ENCODE measurements at places on chromosomes 7 and 10. TPM values are rescaled to one million over a fixed set of nuclear protein-coding genes. Genes with fewer than 3 reads are reported as not detected.

Gene MYOZ1
- 2.2 TPM for total RNA-seq

DNA sequence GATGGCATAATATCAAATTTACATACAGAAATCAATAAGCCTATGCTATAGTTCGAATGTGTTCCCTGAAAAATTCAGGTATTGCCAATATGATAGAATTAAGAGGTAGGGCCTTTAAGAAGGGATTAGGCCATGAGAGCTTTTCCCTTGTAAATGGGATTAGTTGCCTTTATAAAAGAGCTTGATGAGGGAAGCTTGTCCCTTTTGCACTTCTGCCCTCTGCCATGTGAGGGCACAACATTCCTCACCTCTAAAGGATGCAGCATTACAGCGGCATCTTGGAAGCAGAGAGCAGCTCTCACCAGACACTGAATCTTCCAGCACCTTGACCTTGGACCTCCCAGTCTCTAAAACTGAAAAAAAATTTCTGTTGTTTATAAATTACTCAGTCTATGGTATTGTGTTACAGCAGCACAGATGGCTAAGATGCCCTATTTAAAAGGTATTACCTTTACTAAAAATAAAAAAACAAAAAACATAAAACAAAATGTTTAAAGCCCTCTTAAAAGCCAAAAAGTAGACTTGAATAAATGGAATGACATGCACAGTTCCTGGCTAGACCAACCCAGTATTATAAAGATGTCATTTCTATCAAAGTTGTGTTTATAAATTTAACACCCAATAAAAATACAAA, 909.6 kb downstream of the REEP3 start:
- no peak for DNase-seq

- no peak for DNase-seq
Observed at GRCh38 chr10:128280271-128280670, 154.0 kb upstream of the MKI67 start.

DNA sequence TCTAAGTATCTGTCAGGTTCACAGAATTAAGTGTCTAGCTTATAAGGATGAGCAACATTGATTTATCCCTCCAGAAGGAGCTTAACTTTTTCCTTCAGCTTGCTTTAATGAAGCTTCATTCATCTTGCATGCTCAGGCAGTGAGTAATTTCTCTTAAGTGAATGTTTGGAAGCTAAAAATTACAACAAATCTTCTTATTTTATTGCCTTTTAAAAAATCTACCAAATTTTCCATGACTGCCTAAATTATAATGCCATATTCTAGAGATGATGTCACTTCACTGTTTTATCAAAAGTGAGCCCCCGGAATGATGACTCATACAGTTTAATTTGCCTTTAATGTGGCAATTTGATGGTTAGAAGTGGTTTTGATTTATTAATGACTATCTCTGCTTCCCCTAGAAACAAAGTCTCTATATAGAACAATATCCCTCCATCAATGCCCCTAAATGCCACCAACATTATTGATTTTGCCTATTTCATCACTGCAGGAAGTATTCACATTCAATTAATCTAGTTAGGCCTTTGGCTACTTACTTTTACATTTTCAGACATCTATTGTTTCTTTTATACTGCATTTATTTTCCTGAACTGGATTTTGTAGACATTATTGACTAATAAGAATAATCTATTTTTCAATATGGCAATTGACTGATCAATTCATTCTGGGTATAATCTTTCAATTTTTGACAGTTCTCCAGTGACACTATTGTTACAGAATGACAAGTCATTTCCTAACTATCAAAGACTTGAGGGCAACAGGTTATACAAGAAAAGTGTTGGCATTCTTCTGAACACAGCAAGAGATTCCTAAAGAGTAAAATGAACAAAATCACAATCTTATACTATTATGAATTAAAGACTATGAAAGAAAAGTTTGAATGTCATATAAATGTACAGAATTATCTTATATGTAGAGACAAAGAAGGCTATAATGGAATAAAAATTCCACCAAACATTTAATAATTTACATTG, 139.3 kb upstream of the ODAD2 start:
- DNase-seq: peak; percentile 84

DNA sequence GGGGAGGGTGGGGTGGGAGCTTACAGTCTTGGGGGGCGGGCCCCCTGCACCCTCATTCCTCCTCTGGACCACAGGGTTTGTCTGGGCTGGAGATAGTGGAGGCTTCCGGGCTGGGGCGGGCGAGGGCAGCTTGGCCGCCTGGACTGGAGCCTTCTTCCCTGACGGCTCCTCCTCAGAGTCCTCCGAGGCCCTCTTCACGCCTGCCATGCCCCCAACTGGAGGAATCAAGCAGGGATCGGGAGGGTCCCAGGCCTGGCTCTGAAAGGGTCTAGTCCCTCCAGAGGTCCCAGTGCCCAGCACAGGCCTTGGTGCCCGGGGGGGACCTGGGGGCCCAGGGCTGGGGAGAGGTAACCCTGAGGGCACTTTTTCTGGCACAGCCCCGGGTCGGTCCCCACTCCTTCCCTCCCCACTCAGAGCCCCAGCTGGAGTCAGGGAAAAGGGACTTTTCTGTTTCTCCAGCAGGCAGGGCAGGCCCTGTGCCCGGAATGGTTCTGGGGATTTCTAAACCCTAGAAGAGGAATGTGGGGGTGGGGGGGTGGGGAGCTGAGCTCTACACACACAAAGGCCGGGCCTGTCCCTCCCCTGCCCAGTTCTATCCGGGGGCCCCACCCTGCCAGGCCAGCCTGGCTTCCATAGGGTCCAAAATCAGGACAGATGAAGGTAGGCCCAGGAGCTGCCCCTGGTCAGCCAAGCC, 11.6 kb downstream of the MICALL2 start:
- DNase-seq: no peak

DNA sequence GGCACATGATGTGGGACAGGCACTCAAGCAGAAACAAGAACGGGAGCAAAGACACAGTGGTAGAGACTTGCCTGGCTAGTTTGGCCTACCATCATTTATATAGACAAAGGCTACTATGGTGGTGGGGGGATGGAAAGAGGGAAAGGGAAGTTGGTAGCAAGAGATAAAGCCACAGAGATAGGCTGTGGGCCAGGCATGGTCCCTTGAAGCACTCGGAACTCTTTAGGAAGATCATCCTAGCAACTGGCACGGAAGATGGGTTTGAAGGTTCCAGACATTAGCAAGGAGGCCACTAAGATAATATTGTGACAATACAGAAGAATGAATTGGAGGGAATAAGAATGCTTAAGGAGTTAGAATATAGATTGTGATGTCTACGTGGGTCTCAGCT, 319.6 kb downstream of the ELMO1 start:
- no peak for DNase-seq

DNA sequence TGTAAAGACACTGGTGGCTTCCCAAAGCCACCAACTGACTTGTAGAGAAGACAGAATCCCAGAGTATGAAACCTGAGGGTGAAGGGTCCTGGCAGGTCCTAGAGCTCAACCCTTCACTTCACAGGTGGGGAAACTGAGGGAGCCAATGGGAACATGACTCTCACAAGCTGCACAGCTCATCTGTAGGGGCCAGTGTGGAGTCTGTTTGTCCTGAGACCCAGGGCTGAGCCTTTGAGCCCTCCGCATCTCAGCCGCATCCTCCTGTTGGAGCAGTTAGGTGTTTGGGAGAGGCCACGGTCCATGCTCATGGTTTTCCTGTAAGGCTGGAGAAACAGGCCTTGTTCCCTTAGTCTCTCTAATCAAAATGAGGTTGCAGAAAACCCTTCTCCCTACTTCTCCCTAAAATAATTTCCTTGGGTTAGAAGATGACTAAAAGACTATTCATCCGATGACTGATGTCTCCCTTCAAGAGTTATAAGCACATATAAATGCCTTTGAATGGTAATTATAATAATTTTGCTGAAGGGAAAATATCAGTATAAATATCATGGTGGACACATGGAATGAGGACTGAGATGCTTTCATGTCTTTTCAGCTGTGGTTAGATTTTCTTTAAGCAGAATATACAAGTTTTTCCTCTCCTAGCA, 10.3 kb downstream of the HTRA1 start:
- no peak for DNase-seq

GRCh38 chr10:62049624-62050345, 148.3 kb downstream of the ARID5B start:
- DNase-seq: no peak

GRCh38 chr7:98730326-98730725, 113.2 kb downstream of the NPTX2 start:
- DNase-seq: no peak

DNA sequence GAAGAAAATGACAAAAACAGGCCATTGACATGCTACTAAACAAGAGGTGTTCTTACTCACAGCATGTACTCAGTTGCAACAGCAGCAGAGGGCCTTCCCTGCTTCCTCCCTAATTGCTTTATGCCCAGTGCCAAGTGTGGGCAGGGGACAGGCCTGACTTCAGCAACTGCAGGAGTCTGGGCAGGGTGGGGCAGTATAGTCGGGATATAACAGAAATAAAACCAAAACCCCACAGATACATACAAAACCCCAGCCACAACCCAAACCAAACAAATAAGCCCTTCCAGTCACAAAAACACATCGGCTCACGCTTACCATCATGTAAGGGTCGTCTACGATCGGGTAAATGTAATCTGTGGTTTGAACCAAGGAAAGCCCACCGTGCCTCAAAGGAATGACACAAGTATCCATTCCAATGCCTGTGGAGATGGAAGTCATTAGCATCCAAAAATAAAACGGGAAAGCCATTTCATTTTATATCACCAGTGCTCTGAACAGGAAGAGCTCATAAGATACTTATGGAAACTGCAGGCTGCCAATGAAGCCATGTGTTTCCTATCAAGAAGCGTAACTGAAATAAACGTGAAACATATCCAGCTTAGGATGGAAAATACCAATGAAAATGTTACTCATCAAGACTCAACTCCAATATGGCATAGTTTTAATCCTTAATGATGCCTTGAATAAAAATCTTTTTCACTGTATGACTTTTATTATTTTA, 9.5 kb downstream of the SEPHS1 start:
- peak; percentile 14 for DNase-seq
